Peyer's patch (tissue), 4 donors: ENCODE measurements at places on chromosomes 6 and 20. TPM values are rescaled to one million over a fixed set of nuclear protein-coding genes. Genes with fewer than 3 reads are reported as not detected.

Gene TREML1
- not detected for total RNA-seq

DNA sequence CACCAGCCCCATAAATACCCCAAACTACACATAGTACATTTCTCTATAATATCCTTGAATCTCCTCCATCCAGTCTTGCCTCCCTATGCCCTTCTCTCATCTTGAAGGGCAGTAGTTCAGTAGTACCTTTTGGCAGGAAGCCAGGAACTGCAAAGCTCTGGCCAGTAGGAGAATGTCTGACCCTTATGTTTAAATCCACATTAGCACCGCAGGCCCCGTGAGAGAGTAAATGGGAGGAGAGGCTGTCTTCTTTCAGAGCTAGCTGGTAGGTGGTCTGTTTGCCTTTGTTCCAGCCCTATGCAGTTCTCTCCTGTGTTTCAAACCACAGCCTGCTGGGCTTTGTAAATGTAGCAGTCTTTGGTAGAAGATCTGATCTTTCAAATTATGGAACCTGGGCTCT is 690.7 kb downstream of the DOK5 start:
- H3K4me3 ChIP-seq = no peak overlapping the region
- no peak overlapping the region for H3K27ac ChIP-seq
- no peaks in the 10 kb centered on the region for H3K4me1 ChIP-seq

Gene NRN1
- not detected for total RNA-seq

DNA sequence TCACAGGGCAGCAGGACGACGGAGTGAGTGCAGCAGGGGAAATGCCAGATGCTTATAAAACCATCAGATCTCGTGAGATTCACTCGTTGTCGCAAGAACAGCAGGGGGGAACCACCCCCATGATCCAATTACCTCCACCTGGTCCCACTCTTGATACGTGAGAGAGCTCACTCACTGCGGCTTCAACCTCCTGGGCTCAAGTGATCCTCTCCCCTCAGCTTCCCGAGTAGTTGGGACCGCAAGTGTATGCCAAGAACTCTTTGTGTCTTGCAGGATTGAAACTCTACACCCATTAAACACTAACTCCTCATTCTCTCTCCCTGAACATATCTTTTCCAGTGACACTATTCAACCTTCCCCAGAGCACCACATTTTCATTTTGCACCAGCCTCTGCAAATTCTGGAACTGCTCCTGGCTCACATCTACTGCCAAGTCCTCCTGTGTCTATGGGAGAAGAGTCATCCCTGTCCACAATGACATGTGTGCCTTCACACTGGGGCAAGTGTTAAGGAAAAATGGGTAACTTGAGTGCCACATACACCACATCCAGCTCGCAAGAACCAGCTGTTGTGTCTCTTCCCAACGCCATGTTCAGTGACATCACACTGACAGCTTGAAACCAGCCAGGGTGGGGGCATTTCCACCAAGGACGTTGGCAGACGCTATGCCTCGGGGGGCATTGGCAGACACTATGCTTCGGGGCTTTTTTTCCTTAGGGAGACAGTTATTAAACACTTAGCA is 14.7 kb upstream of the TAF4 start:
- no peaks in the 10 kb centered on the region for H3K36me3 ChIP-seq
- no peak overlapping the region for H3K27ac ChIP-seq
- H3K27me3 ChIP-seq = no peaks in the 10 kb centered on the region

- no peaks in the 10 kb centered on the region for H3K4me1 ChIP-seq
- no peaks in the 10 kb centered on the region for H3K27me3 ChIP-seq
- H3K27ac ChIP-seq = no peak overlapping the region
- no peak for DNase-seq
- no peaks in the 10 kb centered on the region for H3K36me3 ChIP-seq
Measured at GRCh38 chr6:165745492-165745891, 82.5 kb upstream of the PDE10A start.

DNA sequence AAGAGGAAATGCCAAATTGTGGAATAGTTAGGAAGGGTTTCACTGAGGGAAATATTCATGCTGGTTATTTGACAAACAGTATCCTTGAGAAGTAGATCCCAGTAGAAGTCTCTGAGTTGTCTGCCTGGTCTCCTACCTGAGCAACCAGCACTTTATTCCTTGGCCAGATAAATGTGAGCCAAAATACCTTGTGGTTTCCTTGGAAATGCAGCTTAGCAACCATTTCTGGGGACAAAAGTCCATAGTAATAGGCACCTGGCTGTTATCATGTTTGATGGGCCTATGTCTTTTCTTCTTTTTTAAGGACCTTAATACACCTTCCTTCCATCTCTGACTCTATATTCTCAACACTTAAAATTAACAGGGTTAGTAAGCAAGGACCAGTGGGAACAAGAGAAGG is 217.1 kb upstream of the MARCKS start:
- no peaks in the 10 kb centered on the region for H3K36me3 ChIP-seq
- peaks cover 10% of the 10 kb centered on the region for H3K4me1 ChIP-seq
- H3K27me3 ChIP-seq = no peaks in the 10 kb centered on the region
- no peak overlapping the region for H3K27ac ChIP-seq
- H3K4me3 ChIP-seq = no peak overlapping the region
- DNase-seq = no peak

Gene THBD
- total RNA-seq = 12.9 TPM

DNA sequence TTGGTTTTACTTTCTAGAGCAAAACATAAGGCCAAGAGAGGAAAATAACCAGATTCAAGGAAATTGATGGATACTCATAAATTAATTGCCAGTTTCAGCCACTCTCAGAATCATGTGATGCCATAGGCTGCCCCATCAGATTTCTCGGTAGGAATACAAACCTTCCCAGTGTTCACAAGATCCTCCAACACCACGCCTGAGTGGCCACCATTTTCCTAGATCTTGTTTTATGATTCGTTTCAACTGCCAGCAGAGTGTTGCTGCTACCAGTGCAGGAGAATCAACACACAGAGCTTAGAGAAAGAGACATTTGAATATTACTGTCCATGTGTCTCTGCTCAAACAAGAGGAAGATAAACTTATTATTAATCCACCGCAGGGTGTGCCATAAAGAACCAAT is 434.2 kb upstream of the CDH4 start:
- no peak overlapping the region for H3K27ac ChIP-seq
- no peaks in the 10 kb centered on the region for H3K4me1 ChIP-seq
- DNase-seq = no peak
- no peaks in the 10 kb centered on the region for H3K27me3 ChIP-seq

GRCh38 chr6:120228297-120228696 is 878.7 kb upstream of the MAN1A1 start:
- no peaks in the 10 kb centered on the region for H3K27me3 ChIP-seq
- H3K4me1 ChIP-seq = no peaks in the 10 kb centered on the region
- H3K36me3 ChIP-seq = no peaks in the 10 kb centered on the region
- no peak overlapping the region for H3K4me3 ChIP-seq
- no peak for DNase-seq

Gene SYCP2L
- not detected for total RNA-seq

DNA sequence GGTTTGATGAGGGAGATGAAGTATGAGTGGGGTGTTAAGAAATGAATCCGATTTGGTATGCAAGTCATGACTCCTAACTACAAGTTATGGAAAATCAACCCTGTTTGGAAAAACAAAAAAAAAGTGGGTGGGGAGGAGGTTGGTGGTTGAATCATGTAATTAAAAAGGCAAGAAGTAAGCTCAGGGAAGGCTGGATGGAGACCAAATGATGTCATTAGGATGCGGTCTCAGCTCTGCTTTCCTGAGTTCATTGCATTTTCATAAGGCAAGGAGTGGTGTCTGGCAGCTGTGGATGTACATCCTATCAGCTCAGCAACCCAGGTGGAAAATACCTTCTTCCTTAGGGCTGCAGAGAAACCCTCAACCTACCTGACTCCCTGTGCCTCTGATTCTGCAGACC is 60.4 kb upstream of the AKAP12 start:
- no peaks in the 10 kb centered on the region for H3K27me3 ChIP-seq
- H3K4me3 ChIP-seq = no peak overlapping the region
- H3K4me1 ChIP-seq = no peaks in the 10 kb centered on the region
- DNase-seq = no peak
- no peak overlapping the region for H3K27ac ChIP-seq
- H3K36me3 ChIP-seq = no peaks in the 10 kb centered on the region

Gene MUC22
- not detected for total RNA-seq

DNA sequence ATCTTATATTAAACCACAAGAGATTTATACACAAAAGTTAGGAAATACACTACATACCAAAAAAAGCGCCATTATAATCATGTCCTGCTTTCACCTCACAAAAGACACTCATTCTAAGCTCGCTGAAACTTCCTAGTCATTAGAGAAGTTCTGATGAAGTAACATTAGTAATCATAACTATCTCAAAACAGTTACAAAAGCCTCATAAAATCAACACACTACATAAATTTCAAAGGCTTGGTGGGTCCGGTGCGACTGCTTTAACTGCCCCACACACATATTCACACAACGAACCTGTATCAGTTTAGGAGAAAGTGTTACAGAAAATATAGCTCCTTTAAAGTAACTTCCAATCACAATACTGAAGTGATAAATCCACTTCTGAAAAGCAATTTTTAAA is 1.9 kb downstream of the PHIP start:
- no peaks in the 10 kb centered on the region for H3K4me1 ChIP-seq
- H3K27me3 ChIP-seq = no peaks in the 10 kb centered on the region
- no peak for DNase-seq
- peak overlapping the region; percentile 96 for H3K4me3 ChIP-seq
- H3K27ac ChIP-seq = peak overlapping the region; percentile 98
- no peaks in the 10 kb centered on the region for H3K36me3 ChIP-seq

DNA sequence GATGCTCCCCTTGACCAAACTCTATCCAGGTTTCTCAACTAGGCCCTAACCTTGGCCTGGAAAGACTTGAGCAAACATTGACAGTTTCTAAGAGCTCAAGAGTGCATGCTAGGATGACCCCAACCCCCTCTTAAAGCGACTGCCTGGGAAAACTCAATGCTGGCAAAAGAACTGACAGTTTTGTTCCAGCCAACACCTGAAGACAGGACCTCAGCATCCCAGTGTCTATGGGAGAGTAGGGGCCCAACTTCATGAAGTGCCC is 119.9 kb downstream of the ZMYND8 start:
- no peak overlapping the region for H3K4me3 ChIP-seq
- no peaks in the 10 kb centered on the region for H3K4me1 ChIP-seq
- H3K36me3 ChIP-seq = no peaks in the 10 kb centered on the region
- H3K27me3 ChIP-seq = no peaks in the 10 kb centered on the region
- H3K27ac ChIP-seq = no peak overlapping the region

Gene RPRD1B
- total RNA-seq = 55.4 TPM

Gene GID8
- total RNA-seq = 24.6 TPM

DNA sequence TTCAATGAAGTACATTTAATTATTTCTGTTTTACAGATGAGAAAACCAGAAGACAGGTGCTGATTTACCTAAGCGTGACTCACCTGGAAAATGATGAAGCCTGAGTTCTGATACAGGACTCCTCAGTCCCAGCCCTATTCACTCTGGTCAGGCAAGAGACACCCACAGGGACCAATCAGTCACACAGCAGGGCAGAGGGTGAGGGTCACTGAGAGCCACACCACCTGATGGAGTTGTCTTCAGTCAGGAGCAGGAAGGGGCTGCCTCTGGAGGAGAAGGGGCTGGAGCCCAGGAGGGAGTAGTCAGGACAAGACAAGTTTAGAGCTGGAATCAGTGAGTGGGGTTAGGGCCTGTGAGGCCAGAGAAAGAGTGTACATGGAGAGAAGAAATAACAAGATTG is 251.2 kb upstream of the MOCS1 start:
- no peak overlapping the region for H3K4me3 ChIP-seq
- no peaks in the 10 kb centered on the region for H3K27me3 ChIP-seq
- DNase-seq = no peak
- H3K27ac ChIP-seq = no peak overlapping the region

GRCh38 chr6:149859368-149859767 is 4.8 kb downstream of the LRP11 start:
- peaks cover 16% of the 10 kb centered on the region for H3K4me1 ChIP-seq
- DNase-seq = no peak
- no peak overlapping the region for H3K27ac ChIP-seq
- H3K4me3 ChIP-seq = no peak overlapping the region
- no peaks in the 10 kb centered on the region for H3K27me3 ChIP-seq
- H3K36me3 ChIP-seq = no peaks in the 10 kb centered on the region

Gene PKHD1
- 0.54 TPM for total RNA-seq

DNA sequence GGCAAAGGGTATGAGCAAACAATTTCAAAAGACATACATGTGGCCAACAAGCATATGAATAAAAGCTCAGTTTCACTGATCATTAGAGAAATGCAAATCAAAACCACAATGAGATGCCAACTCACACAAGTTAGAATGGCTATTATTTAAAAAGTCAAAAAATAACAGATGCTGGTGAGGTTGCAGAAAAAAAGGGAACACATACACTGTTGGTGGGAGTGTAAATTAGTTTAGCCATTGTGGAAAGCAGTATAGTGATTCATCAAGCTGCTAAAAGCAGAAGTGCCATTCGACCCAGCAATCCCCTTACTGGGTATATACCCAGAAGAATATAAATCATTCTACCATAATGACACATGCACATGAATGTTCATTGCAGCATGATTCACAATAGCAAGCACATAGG is 6.7 kb upstream of the KHDC1L start:
- no peak overlapping the region for H3K27ac ChIP-seq
- H3K27me3 ChIP-seq = no peaks in the 10 kb centered on the region
- no peaks in the 10 kb centered on the region for H3K4me1 ChIP-seq
- no peak for DNase-seq
- H3K36me3 ChIP-seq = no peaks in the 10 kb centered on the region
- H3K4me3 ChIP-seq = no peak overlapping the region

GRCh38 chr6:169271158-169271876 is 17.7 kb upstream of the THBS2 start:
- H3K27ac ChIP-seq = no peak overlapping the region
- H3K27me3 ChIP-seq = no peaks in the 10 kb centered on the region
- DNase-seq = no peak
- no peak overlapping the region for H3K4me3 ChIP-seq
- no peaks in the 10 kb centered on the region for H3K4me1 ChIP-seq

- H3K4me1 ChIP-seq = no peaks in the 10 kb centered on the region
- no peaks in the 10 kb centered on the region for H3K36me3 ChIP-seq
- DNase-seq = no peak
- no peak overlapping the region for H3K4me3 ChIP-seq
- no peaks in the 10 kb centered on the region for H3K27me3 ChIP-seq
Measured at GRCh38 chr20:5767493-5768098, 17.4 kb downstream of the SHLD1 start.

Gene TREM1
- total RNA-seq = 2.1 TPM

- H3K4me3 ChIP-seq = no peak overlapping the region
- H3K36me3 ChIP-seq = no peaks in the 10 kb centered on the region
- H3K27ac ChIP-seq = no peak overlapping the region
- DNase-seq = no peak
- no peaks in the 10 kb centered on the region for H3K4me1 ChIP-seq
- H3K27me3 ChIP-seq = no peaks in the 10 kb centered on the region
Measured at GRCh38 chr6:126258150-126258549, 81.8 kb upstream of the CENPW start.
